PC-3 (cell line): ENCODE measurements at places on chromosomes 1 and 21. TPM values are rescaled to one million over a fixed set of nuclear protein-coding genes. Genes with fewer than 3 reads are reported as not detected.
A peak's percentile ranks its signal among the peaks of the same experiment; 100 is the strongest.

DNA sequence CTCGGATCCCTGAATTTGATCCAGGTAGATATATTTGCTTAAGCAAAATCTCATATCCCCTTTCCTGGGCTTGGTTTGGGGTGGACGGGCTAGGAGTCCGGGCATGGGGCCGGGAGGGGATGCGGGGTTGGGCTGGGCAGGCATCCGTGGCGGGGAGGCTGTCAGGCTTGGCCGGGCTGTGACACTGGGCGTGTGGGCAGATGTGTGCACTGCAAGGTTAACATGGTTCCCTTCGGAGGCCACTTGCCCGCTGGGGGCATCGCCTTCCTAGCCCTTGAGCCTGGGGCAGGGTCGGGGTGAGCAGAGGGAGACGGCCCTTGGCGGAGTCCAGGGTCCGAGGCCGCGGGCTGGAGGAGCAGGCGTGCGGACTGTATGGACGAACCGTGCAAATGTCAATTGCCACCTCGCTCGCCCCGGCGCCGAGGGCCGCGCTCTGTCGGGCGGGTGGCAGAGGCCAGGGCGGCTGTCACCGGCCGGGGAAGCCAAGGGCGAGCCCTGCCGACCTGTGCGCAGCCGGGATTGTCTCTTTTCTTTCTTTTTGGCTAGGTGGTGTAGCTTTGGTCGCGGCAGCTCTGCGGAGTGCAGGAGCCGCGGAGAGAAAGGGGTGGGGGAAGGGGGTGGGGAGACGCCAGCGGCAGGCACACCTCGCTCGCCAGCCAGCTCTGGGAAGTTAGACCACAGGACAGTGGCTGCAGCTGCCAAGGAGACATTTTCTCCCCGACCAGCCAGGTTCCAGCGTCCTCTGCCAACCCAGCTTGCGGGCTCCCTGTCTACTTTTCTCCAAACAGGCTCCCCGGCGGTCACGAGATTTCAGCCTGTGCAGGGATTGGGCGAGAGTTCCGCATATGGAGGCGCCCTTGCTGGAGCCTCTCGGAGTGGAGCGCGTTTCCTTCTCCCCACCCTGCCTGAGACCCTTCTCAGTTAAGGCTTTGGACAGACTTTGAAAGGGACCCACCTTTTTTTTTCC is 1.3 kb downstream of the RCOR3 start:
- peak; percentile 78 for DNase-seq

MAN1A2 gene
- total RNA-seq, result 18.0 and 21.1 TPM in 2 replicates

- no peak for DNase-seq
Measured at GRCh38 chr1:9553736-9554144, 14.5 kb downstream of the SLC25A33 start.

CHRM3 gene
- total RNA-seq, result 1.2 and 3.5 TPM in 2 replicates

GRCh38 chr1:56506951-56507491 is 72.3 kb downstream of the PLPP3 start:
- no peak for DNase-seq

MYBPHL gene
- not detected in 2 replicates for total RNA-seq

GRCh38 chr1:233607252-233608119 is 6.4 kb upstream of the KCNK1 start:
- DNase-seq, result peak; percentile 31

- DNase-seq, result peak; percentile 36
Measured at GRCh38 chr1:246001142-246001836, 505.8 kb downstream of the SMYD3 start.

DNA sequence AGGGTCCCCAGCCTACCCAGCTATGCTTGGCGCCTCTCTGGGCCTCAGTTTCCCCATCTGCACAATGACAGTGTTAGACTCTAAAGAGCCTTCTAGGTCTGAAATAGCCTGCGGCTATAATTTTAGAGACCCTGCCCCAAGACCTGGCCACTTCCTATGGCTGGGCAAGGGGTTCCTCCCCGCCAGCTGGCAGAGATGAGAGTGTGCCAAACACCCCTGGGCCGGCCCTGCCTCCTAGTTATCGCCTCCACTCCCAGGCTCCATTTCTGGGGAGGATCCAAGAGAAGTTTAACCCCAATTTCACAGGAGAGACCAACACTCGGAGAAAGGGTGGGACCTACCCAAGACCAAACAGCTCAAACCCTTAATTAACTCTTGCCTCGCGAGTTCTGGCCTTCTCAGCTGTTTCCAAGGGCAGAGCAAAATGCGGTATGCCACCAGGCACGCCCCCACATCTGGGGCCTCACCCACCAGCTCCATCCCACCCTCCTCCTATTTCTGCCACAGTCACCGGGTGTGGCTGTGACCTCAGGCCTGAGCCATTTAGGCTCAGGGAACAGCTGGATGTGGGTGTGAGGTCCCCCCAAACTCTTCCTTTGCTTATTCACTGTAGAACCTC is 35.7 kb downstream of the TTC39A start:
- no peak for DNase-seq

DNA sequence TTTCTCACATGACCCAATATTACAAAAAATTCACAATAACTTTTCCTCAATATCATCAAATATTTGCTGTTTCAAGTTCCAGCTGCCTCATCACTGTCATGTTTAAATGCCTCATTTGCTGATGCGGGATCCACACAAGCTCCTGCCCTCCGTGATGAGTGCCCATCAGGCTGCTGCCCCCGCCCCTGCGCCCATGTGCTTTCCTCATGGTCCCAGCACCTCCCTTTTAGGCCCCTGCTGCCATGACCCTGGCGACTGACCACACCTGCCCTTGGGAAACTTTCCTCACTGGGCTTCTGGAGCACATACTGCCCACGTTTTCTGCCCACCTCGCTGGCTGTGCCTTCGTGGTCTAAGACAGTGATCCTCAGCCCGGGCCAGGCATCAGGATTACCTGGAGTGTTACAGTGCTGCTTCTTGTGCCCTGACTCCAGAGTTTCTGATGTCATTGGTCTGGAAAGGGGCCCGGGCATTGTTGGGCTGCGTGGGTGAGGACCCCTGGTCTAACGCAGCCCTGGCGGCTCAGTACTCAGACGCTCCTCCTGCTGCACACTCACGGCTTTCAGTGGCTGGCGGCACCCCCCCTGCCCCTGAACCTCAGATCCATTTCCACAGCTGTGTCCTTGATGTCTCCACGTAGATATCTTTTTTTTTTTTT is 20.5 kb downstream of the PLEKHM2 start:
- no peak for DNase-seq

ARMH1 gene
- total RNA-seq, result 0.15 TPM in 1 of 2 replicates, not detected in the other

EPHA8 gene
- total RNA-seq, result 0.07 TPM in 1 of 2 replicates, not detected in the other

DNA sequence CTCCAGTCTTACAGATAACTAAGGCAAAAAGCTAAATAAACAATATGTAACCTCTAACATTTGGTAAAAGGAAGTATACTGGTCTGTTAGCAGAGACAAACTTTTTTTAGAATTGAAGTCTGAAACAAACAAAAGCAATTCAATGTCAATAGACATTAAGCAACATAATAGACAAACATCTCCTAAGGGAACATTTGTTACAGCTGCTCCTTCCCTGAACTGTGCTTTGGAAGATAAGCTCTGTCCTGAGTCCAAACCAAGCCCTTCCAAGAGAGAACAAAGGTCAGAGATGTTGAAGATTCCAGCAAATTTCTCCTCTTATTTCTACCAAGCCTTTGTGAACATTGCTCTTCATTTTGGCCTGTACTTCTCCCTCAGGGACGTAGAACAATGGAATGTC is 25.3 kb downstream of the FMO2 start:
- DNase-seq, result no peak

DNA sequence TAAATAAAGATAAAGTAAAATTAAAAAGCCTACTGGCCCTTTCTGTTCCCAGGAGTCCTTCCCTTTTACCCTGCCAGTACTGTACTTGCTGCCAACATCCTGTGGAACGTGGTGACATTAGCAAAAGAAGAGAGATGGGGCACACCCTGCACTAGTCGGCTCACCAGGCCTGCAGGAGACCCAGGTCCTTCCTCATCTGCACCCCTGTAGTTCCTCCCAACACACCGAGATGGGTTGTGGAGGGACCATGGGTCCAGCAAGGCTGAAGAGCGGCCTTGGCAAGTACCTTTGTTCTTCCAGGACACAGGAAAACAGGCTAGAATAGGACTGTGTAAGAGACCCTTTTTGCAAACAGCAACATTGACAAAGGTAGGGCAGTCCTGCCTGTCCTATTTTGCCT is 98.7 kb upstream of the TMPRSS2 start:
- no peak for DNase-seq

DNA sequence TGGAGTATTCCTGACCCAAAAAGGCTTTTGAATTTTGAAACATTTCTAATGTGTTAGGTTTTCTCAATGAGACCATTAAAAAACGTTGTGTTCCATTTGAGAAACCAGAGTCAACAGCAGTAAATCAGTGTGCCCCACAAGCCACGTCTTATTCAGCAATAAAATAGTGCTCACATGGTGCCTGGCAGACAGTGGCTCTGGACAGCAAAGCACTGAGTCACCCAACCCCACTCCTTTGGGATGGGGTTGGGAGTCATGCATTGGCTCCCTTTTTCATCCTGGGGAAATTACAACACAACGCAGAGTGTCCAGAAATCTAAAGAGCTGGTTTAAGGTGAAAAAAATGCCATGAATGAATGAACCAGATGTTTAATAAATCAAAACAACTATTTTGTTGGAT is 46.5 kb downstream of the KCNJ15 start:
- peak; percentile 90 for DNase-seq

- no peak for DNase-seq
Measured at GRCh38 chr1:175319912-175320230, 127.3 kb upstream of the KIAA0040 start.

UBL4B gene
- total RNA-seq, result 0.07 TPM in 1 of 2 replicates, not detected in the other

GRCh38 chr1:97112442-97112841 is 390.9 kb downstream of the PTBP2 start:
- no peak for DNase-seq

DNA sequence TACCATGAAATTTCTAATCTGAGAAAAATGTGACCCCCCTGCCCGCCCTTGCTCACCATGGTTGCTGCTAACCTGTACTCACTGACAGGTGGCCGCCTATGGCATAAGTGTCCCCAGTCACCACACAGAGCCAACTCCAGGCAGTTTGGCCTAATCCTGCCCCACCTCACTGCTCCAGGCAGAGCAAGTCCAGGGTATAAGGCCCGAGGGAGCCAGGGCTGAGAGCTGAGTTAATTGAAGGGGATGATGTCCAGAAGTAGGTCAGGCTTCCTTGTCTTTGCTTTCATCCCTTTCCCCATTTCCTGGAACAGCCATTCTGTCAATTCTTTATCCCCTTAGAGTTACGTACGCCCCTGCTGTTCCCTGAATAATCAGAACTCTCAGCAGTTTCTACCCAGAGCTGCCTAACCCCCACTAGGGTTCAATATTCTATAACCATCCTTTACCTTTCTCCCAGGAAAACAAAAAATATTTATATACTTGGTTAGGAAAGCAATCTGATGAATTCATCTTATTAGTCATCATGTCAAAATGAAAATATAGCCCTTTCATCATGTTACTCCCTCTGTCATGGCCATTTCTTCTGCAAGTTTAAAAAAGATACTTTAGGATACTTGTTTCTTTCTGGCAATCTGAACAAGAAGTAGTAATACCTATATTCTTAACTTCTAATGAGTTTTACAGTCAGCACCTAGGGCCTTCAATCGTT is 29.4 kb upstream of the CD101 start:
- no peak for DNase-seq

CD1B gene
- not detected in 2 replicates for total RNA-seq

GRCh38 chr1:225880222-225880588 is 2.0 kb downstream of the TMEM63A start:
- no peak for DNase-seq

DNA sequence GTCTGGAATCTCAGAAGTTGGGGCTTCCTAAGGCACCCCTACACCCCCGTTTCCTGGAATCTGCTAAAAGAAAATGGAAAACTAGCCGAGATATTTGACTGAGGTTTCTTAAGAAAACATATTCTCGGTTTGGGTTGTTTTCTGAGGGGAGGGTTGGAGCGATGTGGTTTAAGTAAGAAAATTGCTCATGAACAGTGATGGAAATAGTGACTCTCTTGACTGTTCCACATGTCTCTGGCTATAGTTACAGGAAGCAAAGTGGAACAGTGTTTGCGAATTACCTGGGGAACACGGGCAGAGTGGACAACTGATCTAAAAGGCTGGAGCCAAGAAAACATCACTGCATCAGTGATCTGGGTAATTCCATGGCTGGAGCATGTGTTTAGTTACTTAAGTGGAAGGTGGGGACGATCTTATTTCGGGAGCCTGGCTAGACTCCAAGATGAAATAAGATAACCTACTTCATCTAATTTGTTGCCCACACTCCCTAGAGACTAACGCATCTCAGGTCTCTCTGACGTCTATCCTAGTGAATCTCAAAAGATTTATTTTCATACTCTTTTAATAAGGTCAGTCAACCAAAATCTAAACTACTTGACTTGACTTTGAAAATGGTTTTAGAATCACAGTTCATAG is 92.4 kb downstream of the KCNJ15 start:
- DNase-seq, result no peak

GRCh38 chr1:57072401-57073110 is 106.7 kb upstream of the C8B start:
- peak; percentile 6 for DNase-seq

- peak; percentile 28 for DNase-seq
Measured at GRCh38 chr1:222749927-222750326, 12.9 kb downstream of the FAM177B start.

DNA sequence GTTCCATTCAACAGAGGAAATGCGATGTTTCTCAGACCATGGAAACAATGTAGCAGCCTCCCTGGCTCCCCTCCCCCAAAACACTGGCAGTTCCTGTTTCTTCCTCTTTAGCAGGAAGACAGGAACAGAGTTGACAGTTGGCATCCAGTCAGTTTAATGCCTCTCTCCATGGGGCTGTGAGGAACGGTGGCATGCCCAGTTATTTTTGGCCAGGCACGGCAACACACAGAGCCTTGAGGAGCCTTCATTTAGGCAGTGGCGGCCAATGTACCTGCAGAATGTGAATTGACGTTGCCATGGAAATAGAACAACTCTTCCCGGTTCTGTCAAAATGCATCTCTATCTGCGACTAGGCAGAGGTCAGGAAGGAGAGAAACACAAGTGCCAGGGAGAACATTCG is 330.6 kb downstream of the DSCAM start:
- no peak for DNase-seq

SLC35F3 gene
- total RNA-seq, result 17.7 and 19.3 TPM in 2 replicates

GRCh38 chr21:40051801-40052200 is 184.6 kb downstream of the PCP4 start:
- no peak for DNase-seq

- peak; percentile 38 for DNase-seq
Measured at GRCh38 chr1:38964140-38964548, 22.5 kb upstream of the RHBDL2 start.

GRCh38 chr21:45523411-45524101 is 18.7 kb downstream of the SLC19A1 start:
- no peak for DNase-seq
